ENCODE measurements at places on chromosomes 7 and 10.

GRCh38 chr7:22356010-22356691 lies 803 bp downstream of the RAPGEF5 start:
- no peak for DNase-seq

GRCh38 chr7:20776214-20776911 lies 10.3 kb downstream of the SP8 start:
- no peak for DNase-seq

DNA sequence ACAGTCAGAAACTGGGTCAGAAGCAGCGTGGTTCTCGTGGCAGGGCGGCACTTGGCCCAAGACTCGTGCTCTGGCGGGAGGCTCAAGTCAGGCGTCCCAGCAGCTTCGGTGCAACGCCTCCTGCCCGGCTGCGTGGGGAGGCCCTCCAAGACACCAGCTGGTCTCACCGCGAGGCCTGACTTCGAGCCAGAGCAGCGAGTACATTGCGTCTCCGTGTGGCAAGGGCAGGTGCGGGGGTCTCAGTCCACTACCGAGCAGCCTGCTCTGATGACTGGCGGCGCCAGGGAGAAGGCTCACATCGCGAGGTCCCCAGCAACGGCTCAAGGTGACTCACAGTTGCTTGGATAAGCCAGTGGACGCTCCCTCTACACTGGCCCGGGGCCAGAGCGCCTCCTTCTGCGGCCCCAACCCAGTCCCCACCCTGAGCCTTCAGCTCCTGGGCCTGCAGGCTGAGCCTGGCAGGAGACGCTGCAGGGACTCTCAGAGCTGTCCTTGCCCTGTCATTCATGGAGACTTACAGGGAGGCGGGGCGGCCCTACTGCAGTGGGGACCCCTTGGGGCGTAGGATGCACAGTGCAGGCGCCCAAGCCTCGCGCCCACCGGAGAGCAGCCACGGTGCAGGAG lies 41.9 kb upstream of the PRKAR1B start:
- no peak for DNase-seq

DNA sequence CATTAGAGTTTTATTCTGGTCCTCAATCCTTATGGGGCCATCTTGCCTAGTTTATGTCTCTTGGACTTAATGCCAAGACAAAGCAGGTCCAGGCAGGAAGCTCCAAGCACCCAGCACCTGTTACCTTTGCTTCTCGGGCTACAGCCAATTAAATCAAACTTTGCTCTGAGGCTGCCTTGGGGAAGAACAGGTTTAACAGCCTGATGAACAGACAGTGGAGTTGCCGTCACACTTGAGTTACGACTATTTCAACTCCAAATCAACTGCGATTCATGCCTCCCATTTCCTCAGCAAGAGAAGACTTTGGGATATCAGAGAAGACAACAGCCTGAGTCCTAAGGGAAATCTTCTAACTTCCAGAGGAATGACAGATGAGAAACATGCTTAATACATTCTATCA lies 62.2 kb downstream of the XPNPEP1 start:
- DNase-seq = no peak

DNA sequence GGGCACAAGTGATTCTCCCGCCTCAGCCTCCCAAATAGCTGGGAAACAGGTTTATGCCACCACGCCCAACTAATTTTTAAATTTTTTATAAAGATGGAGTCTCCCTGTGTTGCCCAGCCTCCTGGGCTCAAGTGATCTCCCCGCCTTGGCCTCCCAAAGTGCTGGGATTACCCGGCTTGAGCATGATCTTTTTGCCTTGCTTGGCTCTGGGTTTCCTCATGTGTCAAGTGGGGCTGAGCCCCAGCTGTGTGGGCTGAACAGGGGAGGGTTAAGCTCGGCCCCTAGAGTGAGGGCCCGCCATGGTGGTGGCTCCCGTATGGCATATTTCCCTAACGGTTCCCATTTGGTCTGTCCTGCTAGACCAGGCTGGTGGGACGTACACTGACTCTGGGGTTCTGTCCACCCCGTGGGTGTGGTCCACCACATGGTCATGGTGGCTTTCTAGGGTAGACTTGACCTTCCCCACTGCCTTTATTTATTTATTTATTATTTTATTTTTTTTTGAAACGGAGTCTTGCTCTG lies 66.3 kb downstream of the LHPP start:
- no peak for DNase-seq

- no peak for DNase-seq
Observed at GRCh38 chr7:108055611-108056021, 52.7 kb upstream of the LAMB1 start.

DNA sequence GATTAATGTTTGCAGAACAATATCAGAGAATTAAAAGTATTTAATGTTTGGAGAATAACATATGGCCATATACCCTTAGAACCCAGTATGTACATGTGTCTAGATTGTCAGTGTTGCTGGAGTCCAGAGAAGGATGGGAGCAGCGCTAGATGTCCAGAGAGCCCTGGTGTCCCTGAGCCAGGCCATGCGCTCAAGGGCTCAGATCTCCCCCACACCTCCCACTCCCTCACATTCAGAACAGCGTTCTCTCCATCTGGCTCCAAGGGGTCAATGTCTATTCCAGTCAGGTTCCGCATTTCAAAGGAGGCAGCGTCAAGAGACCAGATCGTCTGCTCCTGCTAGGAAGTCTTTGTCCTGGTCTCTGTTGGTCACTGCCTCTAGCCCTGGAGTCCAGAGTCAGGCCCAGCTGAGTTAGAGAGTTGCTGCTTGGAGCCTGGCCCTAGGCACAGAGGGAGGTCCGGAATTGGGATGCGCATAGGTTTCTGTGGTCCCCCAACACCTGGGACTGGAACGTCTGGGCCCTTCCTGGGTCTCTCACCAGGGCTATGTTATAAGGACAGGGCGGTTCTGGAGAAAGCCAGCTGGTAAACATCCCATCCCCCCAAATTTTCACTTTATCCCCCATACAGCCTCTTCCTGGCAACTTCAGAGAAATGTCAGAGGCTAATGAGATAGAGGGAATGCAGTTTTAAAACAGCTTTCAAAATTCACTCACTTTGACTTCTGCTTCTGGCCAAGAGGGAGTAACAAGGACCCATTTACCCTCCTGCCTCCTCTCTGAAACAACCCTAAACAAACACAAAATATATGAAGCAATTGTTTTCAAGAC lies 6.5 kb upstream of the WDR86 start:
- DNase-seq = no peak

DNA sequence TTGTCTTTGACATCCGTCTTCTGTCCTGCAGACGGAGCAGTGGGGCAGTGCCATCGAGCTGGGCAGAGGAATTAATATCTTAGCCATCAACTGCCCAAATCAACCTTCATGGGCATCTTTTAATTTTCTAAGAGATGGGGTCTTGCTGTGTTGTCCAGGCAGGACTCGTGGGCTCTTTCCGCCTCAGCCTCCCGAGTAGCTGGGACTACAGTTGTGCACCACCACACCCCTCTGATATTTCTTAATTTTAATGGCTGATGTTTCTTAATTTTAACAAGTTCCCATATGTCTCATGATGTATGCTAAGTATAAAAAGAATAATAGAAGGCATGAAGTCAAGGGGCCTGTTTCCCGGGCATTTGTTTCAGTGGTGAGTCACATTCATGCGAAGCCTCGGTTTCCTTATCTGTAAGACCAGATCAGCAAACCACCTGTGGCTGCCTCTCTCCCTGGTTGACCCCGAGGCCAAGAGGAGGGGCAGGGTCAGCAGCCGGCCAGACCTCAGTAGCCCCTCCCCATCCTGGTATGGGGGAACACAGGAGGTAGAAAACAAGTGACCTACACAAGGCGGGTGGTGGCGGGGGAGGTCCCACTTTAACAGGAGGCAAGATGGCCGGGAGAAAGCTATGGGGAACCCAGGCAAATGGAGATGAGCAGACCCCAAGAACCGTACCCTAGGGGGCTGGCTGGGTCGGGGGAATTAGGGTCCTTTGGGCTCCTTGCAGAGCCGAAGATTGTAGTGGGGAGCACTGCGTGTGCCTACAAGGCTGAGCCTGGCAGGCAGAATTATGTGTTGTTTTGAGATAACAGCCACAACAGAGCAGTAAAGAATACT lies 85.5 kb downstream of the CUX1 start:
- DNase-seq = no peak

GRCh38 chr7:21999896-22000295 lies 54.2 kb upstream of the CDCA7L start:
- DNase-seq = no peak

- DNase-seq = no peak
Observed at GRCh38 chr10:49357910-49358309, 38.0 kb downstream of the DRGX start.

- DNase-seq = no peak
Observed at GRCh38 chr7:137798073-137798763, 48.6 kb downstream of the DGKI start.

- no peak for DNase-seq
Observed at GRCh38 chr10:112857493-112857892, 92.6 kb upstream of the TCF7L2 start.

GRCh38 chr7:111499027-111499426 lies 63.3 kb downstream of the IMMP2L start:
- no peak for DNase-seq

- no peak for DNase-seq
Observed at GRCh38 chr7:3301831-3302618, 973 bp downstream of the SDK1 start.

- no peak for DNase-seq
Observed at GRCh38 chr10:61860964-61861758, 40.3 kb upstream of the ARID5B start.

DNA sequence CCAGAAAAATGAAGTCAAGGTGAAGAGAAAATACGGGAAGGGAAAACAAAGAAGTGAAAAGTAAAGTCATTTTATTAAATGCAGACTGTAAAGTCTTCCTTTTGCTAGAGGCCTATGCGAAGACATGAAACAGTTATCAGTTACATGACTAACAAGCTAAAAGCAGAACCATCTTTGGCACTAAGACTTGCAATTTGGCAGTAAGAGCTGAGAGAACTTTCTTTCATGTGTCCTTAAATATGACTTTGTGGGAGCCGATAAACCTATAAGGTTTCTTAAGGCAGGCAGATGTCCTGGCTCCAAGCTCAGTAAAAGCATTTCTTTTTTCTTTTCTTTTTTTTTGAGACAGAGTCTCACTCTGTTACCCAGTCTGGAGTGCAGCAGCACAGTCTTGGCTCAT lies 10.4 kb downstream of the ANLN start:
- DNase-seq = no peak

DNA sequence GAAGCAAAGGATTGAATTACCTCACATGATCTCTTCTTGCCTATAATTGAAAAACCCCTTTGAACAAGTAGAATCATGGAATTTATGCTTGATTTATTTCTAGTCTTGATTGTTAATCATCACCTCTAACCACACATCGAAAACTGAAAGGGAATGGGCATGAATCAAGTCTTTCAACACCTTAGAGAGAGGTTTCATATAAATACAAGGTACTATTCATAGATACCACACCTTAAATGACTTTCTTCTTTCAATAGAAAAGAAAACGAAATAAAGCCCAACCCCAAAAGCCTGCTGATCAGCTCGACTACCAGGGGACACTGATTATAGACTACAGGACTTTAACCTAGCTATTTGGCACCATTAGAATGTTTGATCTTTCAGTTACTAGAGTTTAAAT lies 128.6 kb upstream of the PTPRZ1 start:
- no peak for DNase-seq

GRCh38 chr7:87312215-87312865 lies 33.1 kb upstream of the CROT start:
- DNase-seq = peak; percentile 18

DNA sequence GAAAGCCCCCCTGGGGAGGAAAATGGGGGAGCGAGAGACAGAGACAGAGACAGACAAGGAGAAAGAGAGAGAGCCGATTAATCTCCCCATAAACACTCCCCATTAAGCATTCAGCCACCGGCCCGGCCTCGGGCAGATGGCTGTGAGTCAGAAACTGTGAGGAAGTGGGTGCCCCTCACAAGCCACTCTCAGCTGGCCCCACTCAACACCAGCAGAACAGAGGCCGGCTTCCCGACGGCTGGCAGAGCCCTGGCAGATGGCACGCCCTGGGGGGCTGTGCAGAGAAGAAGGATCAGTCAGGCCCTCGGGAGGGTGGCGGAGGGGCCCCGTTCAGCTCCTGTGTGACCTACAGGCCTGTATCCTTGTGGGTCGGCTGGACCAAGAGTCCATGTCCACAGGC lies 41.2 kb downstream of the CAMK2B start:
- no peak for DNase-seq

DNA sequence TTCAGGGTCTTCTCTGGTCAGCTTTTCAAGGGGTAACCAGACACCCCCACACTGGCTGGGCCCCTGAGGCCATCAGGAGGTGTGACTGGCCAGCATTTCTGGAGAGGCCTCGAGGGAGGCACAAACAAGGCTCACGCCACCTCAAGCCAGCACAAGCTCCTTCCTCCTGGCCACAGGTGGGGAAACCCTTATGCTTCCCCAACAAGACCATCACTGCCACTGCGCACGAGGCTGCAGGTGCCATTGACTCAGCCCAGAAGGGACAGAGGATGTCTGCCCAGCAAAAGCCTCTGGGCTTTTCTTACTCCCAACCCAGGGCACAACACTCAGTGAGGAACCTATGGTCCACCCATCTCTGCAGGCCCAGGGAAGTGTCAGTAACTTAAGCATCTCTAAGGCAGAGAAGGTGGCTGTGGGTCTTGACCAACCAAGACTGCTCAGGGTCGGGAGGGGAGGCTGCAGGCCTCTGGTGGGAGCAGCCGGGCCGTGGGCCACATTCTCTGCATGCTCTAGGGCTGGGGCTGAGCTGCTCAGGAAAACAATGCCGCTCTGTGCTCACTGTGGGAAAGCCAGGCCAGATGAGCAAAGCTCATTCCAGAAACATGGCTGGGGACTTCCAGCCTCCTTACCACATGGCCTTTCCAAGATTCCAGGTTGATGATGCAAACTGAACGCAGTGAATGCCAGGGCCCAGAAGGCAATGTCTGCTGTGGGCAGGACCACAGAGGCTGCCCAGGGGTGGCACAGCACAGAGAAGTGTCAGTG lies 24.2 kb upstream of the RASSF4 start:
- no peak for DNase-seq

DNA sequence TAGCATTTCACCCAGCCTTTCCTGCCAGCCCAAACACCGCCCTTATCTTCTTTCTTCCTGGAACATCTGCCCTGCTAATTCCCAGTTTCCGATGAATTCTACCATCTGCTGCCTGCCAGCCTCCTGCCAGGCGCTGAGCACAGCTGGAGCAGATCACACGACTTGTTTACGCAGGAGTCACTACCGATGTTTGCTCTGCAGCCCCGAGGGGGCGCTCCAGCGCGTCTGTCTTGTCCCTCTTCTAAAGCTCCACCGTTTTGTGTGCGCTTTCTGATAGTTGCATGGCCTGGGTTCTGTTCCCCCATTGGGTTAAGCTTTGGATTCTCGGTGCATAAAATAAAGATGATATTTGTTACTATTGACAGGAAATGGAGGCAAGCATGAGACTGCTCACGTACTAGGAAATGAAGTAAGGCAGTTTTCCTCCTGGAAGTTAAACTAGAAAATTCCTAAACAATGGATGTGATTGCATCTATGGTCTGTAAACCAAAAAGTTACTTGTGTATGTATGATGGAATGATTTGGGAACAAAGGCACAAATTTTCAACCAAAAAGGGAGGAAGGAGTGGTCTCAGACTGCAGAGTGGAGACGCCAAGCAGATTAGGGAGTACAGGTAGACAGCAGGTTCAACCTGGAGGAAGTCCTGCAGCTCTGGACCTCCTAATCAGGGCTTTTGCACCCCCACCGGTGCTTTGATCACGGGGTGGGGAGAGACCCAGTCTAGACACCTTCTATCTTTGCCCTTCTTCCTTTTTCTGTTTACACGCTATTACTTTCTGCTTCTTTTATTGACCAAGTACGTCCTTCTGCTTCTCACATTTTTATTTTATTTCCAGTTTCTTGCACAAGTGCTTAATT lies 2.2 kb upstream of the RBM17 start:
- no peak for DNase-seq

Measured in NCI-H187 treated with DMSO at 0.1 percent for 48 hours (cell line).